ENCODE measurements at places on chromosomes 5 and 9.

DNA sequence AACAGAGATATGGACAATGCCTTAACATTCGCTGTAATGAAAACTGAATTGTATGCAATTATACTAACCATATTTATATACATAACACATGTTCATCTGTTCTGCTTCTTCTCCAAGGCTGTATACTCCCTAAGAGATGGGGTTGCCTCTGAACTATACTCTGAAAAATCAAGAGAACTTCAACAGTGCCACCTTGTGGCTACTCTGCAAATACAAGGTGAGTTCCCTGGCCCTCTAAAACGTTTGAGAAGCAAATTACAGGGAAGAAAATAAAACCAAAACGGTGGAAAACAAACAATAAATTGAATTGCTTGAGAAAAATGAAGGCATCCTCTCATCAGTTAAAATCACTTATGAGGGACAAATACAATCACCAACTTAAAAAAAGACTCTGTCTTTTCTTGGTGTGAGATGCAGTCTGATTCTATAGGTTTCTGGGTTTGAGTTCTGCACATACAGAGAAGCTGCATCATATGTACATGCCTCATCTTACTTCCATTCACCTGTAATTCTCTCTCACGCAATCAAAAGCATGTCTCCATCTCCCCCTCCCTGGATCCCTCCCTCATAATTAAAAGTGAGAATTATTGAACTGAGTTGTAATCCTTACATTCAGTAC lies 98.6 kb downstream of the FBXW11 start:
- peak; percentile 59 for DNase-seq

GRCh38 chr9:69121155-69122081 lies 52.7 kb upstream of the TJP2 start:
- no peak for DNase-seq

GRCh38 chr9:16152276-16153101 lies 599.6 kb downstream of the CCDC171 start:
- no peak for DNase-seq

GRCh38 chr5:14816999-14817761 lies 54.4 kb downstream of the ANKH start:
- no peak for DNase-seq

DNA sequence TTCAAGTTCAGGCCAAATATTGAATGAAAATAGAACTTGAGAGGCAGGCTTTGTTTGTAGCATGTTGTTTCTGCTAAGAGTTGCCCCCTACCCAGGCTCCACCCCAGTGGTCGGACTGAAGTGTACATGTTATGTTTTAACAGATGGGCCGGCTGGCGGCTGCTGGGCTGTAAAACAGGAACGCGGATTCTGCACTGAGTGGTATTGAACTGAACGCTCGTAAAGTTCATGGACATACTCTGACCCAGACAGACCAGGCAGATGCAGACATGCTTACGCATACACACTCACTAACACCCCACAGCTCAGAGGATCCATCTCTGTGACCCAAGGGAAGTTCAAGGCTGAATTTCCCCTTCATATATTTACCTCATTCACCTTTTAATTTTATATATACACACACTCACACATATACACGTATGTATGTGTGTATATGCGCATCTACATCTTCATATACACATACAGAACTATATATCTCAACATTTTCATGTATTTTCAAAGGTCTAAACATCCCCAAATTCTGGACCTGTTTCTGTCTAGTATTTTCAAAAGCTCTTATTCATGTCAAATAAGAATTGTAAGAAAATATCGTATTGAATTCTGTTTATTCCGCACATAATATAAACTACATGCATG lies 1.4 kb downstream of the MARCHF3 start:
- no peak for DNase-seq

DNA sequence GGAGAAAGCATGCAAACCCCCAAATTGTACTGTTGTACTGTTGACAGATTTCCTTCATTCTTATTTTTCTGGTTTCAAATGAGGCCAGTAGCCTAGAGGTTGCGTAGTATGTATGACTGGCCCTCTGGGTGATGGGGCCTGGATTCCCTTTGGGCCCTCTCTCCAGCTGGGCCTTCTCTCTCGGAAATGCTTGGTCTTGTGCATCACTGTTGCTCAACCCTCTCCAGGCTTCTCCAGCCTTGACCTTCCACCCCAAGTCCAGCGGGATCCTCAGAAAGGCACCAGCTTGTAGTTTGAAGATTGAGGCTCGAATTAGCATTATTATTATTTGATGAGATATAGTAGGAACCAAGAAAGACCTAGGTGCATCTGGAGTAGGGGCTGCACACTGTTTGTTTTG lies 87.0 kb downstream of the ANGPTL2 start:
- no peak for DNase-seq

GRCh38 chr5:106640511-106640910 lies 1030.2 kb downstream of the EFNA5 start:
- DNase-seq = no peak

DNA sequence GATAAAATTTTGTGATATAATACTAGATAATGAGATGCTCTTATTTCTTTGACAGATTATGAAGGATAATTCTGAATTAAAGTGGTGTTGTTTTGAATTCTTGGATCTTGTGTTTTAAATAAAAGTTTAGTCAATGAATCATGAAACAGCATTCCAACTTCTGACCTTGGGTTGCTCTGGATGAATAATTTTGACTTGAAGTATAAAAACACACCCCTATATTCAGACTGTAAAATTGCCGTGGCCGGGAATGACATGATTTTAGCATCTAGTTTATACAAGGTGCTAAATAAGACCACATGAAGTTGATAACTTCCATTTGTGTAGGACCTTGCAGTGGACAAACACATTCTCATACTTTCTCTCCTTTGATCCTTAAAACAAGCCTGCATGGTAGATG lies 67.2 kb upstream of the DAP start:
- DNase-seq = no peak

GRCh38 chr5:58315794-58316193 lies 144.1 kb downstream of the PLK2 start:
- DNase-seq = no peak

DNA sequence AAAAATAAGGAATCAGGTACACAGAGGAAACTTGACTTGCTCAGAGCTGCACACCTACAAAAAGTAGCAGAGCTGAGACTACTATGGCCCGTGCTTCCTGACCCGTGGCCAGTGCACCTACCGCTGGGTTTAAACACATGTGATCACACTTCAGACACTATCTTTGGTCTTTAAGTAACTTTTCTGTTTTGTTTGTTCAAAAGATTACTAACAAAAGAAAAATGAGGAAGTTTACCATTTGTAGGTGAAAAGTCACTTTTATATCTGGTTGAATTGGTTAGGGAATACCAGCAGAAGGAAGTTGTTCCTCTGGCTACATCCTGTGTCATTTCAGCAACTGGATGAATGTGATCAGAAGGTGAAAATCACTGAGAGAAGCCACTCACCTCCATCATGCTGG lies 6.5 kb upstream of the SYK start:
- DNase-seq = no peak

DNA sequence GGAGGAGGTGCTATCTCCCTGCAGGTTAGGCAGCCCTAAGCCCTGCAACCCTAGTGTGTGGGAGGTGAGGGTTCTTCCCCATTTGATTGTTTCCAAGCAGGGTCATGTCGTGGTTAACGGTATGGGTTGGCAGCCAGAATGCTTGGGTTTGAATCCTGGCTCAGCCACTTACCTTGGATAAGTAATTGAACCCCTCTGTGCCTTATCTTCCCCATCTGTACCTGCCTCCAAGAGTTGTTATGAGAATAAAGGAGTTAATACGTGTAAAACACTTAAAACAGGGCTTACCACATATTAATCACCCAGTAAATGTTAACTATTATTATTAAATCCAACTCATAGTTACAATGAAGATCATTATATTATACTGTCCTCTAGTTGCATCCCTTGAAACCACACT lies 52.2 kb upstream of the SPATA31E1 start:
- DNase-seq = no peak

DNA sequence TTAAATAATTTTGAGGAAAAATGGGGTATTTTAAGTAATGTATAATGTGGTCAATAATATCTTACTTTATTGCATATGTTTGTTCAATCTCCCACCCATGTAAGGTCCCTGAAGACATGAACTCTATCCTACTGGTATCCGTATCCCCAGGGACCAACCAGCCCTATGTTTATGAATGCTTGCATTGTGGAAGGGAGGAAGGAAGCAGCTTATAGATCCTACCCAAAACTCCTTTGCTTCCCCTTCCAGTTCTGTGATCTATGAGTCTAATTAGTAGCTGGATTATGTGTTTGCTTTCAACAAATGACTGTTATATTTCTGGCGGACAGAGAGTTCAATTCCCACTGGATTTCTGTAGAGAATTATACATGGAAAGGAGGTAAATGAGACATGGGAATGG lies 45.6 kb downstream of the CNTRL start:
- DNase-seq = no peak

DNA sequence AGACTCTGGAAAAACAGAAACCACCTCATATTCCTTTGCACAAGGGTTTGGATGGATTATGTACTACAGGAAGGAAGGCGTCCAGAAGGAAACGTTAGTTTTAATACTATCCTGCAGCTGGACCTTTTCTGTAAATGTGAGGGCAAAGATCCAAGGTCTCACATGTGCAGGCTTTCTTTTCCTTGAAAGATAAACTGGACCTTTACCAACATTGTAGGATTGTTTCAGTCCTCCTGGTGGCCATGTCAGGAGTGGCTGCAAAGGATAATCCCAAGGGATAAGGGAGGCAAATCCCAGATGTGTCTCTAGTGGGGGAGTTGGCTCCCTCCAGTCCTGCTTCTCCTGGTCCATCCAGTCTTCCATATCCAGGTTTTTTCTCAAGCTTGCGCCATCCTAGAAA lies 397.5 kb downstream of the HTR1A start:
- DNase-seq = no peak

DNA sequence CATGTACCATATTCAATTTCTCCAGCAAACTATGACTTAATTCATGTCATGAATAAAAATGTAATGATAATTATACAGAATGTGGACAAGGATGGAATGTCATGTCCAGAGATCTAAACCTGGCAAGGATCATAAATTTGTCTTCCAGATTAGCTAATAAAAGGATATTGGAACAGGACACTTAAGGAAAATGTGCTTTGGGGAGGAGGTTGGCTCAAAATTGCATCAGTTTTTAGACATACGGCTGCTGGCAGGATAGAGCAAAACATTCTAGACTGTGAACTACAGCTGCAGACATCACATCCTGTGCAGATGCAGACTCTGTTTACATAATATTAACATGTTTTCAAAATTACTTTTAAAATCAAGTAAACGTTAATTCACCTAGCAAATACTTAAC lies 248.4 kb downstream of the TLR4 start:
- DNase-seq = no peak

GRCh38 chr9:28464481-28465216 lies 891.4 kb upstream of the C9orf72 start:
- DNase-seq = no peak

DNA sequence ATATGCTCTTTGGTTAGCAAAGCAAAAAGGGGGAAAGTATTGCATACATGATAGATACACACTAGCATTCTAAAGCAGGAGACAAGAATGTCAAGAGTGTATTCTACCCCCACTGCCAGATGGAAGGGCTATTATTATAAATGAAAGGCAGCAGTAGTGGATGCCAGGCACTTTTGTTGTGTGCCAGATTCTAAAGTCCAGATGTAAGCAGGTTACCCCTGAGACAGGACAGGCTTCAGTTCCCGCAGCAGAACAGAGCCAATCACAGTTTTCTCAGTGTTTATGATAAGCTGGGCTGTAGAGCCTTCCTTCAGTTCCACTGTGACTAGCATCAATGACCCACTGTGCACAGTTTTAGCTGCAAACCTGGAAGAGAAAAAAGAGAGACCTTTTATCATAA lies 226.6 kb upstream of the TBCA start:
- DNase-seq = no peak

DNA sequence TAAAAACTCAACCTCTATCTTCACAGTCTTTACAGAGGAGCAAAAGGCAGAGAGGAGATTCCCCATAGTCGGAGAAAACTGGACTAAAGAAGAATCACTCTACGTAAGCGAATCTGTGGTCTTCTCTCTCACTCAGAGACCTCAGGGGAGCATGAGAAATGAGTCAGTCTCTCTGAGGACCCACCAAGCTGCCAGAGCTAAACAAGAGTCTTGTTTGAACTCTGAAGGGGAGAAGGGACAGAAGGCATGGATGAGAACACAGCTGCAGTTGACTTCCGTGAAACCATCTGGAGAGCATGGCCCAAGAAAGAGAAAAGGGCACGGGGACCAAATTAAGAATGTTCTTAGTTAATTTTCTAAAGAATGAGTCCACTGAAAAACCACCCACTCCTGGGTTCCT lies 12.8 kb upstream of the MAN2A1 start:
- DNase-seq = no peak

DNA sequence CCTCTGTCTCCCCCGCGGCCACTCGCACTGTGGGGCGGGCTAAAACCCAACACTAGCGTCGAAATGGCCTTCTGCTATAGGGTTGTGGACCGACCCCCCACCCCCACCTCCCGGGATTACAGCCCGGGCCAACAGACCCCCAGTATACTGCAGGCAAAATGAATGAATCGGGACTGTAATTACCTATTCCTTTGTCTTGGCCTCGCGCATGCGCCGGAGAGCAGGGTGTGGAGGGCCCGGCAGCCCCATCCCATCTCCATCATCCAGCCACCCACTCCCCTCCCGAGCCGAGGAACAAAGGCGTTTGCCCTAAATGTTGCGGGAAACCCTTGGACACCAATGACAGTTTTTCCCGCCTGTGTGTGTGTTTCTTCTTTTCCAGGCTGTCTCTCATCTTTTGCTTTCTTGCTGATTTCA lies 1.6 kb downstream of the BASP1 start:
- no peak for DNase-seq

GRCh38 chr5:133386662-133387061 lies 225.7 kb downstream of the FSTL4 start:
- no peak for DNase-seq

DNA sequence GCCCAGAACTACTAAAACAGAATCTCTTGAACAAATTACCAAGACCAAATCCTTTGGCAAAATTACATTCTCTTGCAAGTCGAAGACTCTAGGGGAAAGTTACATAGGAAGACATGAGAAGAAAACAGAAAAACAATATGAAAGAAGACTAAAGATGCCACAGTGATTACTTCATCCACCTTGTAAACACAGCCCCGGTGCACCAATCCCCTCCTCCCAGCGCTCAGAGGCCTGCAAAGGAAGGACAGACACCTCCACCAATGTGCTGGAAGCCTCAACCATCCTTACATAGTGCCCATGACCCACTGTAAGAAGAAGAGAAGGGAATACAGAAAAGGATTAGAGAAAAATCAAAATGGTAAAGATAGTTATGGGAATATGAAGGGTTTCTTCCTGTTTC lies 218.5 kb downstream of the SPOCK1 start:
- no peak for DNase-seq
